ENCODE measurements at places on chromosomes 7 and 10.

GRCh38 chr10:72092171-72092924 is 4.0 kb upstream of the SPOCK2 start:
- DNase-seq = no peak

GRCh38 chr10:75916906-75917305 is 485.5 kb downstream of the LRMDA start:
- no peak for DNase-seq

- DNase-seq = no peak
Observed at GRCh38 chr10:99358101-99358500, 28.9 kb downstream of the CNNM1 start.

- no peak for DNase-seq
Observed at GRCh38 chr7:108463613-108464012, 7.4 kb upstream of the NRCAM start.

DNA sequence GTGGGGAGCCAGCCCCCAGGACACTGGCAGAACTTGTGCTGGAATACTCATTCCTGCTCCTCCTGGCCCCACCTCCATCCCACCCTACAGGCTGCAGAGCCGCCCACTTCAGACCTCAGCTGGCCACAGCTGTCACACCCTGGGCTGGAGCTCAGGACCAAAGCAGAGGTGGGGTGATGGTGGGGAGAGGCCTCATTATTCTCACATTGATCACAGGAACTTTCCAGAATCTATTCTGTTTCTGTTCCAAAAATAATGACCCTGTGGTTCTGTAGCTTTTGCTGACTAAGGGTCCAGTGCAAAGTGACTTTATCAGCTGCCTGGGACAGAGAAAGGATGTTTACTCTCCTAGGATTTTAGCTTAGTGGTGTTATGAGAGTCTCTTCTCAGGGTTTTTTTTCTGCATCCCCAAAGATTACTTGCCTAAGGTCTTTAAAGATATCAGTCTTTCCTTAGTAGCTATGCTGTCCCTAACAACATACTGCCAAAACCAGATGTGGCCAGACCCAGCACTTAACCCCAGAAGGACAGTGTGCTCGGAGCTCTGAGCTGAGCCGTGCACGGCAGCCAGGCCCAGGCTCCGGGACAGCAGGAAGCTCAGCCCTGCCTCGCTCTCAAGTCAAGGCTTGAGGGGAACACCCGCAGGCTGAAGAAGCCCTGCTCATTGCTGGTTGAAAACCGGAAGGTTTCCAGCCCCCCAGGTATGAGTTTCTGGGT is 223.3 kb downstream of the MLLT10 start:
- no peak for DNase-seq

DNA sequence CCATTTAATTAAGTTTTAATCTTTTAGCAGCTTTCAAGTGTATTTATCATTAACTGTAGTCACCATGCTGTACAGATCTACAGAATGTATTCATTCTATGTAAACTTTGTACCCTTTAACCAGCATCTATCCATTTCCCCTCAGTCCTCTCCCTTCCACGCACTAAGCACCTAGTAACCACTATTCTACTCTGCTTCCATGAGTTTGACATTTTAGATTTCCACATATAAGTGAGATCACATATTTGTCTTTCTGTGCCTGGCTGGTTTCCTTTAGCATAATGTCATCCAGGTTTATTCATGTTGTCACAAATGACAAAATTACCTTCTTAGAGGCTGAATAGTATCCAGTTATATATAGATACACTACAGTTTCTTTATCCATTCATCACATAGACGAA is 79.7 kb downstream of the BTAF1 start:
- no peak for DNase-seq

DNA sequence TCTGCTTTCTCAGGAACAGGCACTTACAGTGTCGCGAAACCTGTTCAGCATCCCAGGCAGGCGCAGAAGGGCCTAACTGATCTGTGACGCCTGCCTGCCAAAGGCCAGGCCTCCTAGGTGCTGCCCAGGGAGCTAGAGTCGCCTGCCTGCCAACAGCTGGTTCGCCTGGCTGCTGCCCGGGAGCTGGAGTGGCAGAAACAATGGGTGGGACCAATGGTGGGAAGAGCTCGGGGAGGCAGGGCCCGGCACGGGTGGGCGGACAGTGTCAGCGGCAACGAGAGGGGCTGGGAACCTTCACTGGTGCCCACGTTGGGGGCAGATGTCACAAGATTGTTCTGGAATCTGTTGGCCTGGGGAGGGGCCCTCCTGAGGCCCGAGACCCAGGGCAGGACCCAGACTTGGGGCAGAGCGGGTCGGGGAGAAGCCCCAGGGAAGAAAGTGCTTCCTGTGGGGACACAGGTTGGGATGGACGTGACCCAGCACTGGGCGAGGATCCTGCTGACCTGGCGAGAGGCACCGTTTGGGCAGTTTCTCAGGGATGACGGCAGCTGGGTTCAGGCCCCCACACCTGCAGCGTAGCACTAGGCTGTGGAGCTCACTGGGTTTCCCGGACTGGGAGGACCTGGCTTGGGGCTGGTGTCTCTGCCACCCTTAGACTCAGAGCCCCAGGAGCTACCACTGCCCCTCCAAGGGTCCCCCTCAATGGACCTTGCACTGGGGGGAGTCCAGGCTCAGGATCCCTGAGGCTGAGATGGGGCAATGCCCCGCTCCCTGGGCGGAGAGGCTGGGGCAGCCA is 181.8 kb downstream of the ELFN1 start:
- no peak for DNase-seq

- no peak for DNase-seq
Observed at GRCh38 chr10:124525751-124526600, 64.4 kb downstream of the LHPP start.

DNA sequence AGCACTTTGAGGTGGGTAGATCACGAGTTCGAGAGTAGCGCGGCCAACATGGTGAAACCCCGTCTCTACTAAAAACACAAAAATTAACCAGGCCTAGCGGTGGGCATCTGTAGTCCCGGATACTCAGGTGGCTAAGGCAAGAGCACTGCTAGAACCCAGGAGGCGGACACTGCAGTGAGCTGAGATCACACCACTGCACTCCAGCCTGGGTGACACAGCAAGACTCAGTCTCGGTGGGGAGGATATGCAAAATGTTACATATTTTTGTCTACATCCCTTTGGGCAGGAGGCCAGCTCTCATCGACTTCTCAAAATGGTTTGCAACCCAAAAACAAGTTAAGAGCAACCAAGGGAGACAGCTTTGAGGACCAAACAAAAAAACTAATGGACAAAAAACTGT is 8.2 kb downstream of the ATE1 start:
- DNase-seq = no peak

- peak; percentile 4 for DNase-seq
Observed at GRCh38 chr10:75400771-75401568, 594 bp downstream of the ZNF503 start.

- no peak for DNase-seq
Observed at GRCh38 chr10:76175533-76176165, 744.2 kb downstream of the LRMDA start.

- DNase-seq = no peak
Observed at GRCh38 chr10:107749235-107749634, 584.7 kb upstream of the SORCS1 start.

- no peak for DNase-seq
Observed at GRCh38 chr10:70931168-70931815, 42.9 kb upstream of the PCBD1 start.

DNA sequence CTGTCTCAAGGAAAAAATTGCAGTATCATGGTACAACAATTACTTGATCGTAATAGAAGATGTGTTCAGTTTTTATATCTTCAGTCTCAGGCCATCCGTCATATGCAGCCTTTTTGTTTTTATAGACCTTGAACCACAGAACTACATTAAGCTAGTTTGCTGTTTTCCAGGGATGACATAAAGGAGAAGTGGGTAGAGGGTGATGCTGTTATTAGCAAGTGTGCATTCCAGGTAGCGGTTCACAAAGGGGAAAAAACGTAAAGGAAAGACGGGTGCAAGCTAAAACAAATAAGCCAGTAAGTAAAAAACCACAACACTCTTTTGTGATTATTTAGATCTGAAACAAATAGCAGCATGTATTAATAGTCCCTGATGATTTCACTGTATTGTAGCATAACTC is 71.7 kb downstream of the BMPR1A start:
- DNase-seq = no peak

DNA sequence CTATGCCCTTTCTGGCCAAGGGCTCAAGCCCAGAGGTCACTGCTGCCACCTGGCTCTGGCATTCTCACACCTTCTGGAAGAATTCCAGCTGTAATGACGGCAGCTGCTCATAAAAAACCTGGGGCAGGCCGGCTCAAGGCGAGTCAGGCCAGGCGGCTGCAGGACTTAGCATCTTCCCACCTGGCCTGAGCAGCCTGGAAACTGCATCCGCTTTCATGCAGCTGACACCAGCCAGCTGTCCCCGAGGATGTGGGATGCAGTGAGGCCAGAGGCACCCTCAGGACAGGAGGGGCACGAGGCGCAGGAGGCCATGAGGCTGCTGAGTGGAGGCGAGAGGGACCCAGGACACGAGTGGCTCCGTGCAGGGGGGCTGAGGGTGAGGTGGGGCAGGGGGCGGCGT is 47.5 kb upstream of the ADGRA1 start:
- no peak for DNase-seq

DNA sequence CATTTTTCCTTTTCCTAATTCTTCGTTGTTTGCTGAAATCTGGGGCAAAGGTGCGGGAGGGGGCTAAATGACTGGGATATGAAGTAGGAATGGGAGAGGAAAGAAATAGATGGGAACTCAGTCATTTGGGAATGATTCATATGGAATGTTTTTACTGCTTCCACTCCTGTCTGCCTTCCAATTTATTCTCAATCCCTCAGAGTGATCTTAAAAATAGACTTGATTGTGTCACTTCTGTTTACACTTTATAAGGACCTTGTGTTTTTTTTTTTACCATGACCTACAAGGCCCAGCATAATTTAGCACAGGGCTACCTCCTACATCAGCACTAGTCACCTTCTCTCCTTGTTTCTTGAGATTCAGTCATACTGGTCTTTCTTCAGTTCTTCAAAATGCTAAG is 97.9 kb downstream of the PTEN start:
- no peak for DNase-seq

DNA sequence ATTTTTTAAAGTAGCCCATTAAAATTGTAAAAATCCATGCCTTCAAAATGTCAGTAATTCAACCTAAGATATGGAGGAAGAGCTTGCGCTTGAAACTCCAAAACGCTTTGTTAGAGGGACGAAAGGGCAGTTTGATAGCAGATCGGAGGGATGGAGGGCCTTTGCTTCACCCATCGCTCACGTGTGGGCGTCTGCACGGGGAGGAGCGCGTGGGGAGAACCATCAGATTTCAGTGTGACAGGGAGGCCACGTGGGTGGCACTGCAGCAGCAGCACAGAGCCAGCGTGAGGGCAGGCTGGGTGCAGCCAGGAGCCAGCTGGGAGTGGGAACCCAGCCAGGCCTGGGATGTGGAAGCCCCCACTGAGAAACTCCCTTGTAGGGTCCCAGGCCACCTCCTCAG is 325.5 kb downstream of the PAXIP1 start:
- no peak for DNase-seq

- DNase-seq = peak; percentile 43
Observed at GRCh38 chr10:60208676-60209269, 180.9 kb downstream of the ANK3 start.

GRCh38 chr10:33193057-33193700 is 141.3 kb downstream of the NRP1 start:
- DNase-seq = peak; percentile 89

DNA sequence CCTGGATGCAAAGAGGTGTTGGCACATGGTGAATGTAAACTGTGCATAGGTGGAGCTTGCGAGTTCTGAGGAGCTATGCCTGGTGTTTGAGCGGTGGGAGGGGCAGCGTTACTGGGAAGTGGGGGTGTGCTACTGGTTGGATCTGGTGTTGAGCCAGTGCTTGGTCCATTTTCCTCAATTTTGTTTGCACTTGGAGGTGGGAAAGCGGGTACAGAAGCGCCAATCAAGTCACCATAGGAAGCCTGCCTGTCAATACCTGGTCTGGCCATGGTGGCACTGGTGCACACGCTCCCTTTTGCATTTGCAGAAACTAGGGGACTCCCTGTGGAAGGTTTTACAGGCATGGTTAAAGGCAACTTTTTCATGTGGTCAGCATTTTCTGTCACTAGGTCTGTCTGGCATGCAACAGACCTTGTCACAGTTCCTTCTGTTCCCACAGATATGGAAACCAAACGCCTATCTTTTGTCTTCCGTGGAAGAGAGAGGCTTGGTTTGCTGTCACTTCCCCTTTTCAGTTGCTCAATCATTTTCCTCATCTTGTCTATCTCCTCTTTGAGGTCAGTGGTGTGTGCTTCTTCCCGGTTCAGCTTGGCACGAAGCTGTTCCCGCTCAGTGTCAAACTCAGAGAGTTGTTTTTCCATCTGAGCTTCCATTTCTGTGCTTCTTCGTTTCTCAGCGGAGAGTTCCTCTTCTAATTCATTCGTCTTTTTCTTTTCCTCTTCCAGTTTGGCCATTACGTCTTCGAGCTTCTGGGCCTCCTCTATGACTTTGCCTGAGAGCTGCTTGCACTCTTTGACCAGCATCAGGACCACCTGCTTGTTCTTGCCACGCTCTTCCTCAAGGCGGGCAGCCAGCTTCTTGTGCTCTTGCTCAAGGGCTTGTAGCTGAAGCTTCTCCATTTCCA is 81.1 kb downstream of the CTTNBP2 start:
- DNase-seq = peak; percentile 99

DNA sequence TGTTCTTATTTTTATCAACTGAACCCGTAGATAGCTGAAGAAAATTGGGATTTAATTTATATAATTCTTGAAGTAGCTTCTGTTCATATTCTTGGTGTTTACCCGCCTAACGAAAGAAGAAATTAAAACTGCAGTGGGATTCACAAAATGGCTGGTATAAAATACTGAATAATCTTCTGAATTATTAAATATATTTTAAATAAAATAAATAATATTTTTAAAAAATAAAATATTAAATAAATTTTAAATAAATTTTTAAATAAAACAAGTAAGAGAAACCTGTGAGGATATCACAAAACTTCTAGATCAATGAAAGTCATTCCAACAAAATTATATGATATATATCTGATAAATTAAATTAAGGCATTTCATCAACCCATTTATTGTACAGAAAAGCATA is 99.4 kb downstream of the CNOT4 start:
- DNase-seq = no peak

DNA sequence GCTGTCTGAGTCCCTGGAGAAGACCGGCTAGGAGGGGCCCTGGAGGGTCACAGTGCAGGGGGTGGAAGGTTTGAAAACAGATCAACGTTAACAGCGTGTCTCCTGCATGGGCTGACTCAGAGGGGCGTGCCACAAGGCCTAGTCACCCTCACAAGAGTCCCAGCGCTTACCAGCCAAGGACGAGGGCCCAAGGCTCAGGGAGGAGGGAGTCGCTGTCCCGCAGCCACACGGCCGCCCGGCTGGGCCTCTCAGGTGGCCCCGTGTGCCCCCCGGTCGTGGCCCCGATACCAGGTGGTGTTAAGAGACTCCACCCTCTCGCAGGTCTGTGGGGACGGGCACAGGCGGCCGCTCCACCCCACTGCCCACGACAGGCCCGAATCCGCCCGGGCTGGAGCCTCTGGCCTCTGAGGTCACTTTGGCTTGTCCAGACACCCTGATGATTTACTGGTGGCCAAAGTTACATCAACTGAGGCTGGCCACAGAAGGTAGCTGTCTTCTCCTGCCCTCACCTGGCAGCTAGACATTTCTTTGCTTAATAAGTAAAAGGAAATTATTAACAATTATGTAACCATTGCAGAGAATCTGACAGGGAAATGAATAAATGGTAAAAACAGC is 34.0 kb downstream of the FAM20C start:
- no peak for DNase-seq
